ENCODE measurements at places on chromosomes 12 and 14.

DNA sequence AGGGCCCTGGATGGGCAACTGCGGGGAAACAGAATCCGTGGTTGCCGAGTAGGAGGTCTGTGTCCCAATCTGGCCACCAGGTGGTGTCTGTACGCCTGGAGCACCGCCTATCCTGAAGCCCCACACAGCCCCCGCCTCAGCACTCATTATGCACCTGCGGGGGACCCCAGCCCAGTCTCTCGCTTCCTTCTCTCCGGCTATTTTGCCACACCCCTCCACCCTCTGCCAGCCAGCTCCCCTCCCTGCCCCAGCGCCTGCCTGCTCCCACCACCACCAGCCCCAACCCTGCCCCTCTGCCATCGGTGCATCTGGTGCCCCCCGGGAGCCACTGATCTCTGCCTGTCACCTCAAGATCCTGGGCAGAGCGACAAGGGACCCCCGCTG is 2.2 kb upstream of the NXPH4 start:
- DNase-seq: peak; percentile 85

GRCh38 chr12:48777501-48778400 is 11.1 kb downstream of the ADCY6 start:
- no peak for DNase-seq

DNA sequence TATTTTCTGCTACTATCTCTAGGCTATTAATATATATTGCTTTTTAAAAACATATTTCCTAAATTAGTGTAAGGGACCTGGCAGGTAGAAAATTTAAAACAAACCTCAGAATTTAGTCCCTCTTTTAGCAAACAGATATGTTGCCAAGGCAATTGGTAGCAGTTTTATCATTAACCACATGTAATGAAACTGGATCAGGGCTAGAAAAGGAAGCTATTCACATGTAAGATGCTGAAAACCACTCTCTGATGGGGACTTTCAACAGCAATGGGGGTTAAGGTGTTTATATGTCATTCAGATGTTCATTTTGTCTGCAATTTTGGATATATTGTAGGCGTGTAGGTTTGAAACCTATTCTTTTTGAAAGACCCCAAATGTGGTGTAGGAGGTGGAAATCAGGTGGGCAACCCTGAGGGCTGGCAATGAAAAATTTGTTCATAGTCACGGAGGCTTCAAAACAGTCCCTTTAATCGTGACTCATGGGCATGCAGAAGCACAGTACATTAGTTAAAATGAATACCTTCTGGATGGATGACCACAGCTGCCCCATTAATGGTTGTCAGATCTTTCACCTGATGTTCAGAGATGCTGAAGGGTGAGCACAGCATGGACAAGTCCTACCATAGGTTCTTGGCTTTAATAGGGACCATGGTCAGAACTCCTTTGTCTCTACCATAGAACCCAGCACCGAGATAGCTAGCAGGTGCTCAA is 5.9 kb upstream of the PKP2 start:
- DNase-seq: no peak

DNA sequence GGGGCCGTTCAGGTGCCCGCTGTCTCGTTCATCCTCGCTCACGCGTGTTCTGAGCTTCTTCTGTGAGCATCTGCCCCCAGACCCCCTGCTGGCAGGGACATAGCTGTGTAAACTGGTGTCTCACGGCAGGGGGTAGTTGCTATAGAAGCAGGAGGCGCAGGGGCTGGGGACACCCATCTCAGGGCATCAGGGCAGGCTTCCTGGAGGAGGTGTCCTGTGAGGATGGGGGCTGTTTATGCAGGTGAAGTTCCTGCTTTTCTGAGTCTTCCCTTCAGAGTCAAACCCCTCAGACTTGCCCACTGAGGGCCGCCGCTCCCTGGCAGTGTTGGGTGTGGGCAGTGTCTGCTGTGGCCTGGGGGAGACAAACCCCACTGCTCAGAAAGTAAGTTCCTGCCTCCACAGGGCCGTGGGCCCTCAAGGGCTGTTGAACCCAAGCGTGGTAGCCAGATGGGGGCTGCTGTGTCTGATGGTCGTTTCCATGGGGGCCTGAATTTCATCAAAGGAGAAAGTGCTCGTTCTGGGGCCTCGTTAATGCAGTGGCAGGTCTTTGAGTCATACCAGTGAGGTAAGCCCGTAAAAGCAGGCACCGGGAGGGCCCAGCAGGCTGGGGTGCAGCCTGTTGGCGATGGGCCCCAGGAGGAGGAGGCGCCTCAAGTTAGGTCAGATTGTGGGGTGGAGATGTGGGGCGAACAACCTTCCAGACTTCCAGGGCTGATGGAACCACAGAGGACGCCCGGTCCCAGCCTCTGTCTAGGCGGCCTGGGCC is 23.4 kb downstream of the KIF26A start:
- DNase-seq: no peak

DNA sequence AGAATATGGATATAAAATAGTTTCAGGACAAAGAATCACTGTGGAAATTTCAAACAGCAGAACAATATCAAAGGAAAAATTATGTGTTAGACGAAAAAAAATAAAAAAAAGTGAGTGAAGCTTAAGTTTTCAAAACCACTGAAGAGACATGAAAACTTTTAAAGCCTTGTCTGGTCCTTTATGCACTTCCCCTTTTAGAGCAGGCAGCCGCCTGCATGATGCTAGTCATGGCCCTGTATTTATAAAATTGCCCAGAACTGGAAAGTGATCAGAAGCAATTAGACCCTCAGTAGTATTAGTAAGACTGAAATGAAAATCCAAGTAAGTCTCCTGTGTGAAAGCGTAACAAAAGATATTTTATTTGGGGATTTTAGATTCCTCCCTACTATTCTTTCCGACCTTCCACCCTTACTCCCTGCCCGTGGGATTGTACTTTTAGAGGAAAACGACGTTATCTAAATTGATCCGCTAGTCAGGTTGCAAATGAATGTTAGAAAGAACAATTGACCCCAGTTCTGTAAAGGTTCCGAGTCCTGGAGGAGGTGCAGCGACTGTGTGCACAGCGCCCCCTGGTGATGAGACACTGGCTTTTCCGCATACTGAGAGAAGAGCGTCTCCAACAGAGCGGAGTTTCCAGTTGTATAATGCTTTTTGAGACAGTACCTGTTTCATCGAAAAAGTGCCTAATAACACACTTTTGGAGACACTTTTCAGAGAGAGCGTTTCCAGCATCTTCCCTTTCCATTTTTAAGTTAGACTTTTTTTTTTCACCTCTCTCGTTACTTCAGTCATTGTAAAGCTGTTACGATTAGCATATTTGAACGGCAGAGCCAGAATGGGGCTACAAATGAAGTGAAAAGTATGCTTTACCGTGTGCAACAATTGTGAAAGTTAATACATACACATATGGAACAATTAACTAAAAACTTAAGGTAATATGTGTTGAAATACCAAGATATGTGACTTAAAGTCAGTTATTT is 12.4 kb downstream of the MGST1 start:
- no peak for DNase-seq

DNA sequence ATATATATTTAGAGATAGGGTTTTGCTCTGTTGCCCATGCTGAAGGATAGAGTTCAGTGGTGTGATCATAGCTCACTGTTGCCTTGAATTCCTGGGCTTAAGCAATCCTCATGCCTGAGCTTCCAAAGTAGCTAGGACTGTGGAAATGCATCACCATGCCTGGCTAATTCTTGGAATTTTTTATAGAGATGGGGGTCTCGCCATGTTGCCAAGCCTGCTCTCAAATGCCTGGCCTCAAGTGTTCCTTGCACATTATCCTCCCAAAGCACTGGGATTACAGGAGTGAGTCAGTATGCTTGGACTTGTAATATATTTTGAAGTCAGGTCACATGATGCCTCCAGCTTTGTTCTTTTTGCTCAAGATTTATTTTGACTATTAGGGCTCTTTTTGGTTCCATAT is 178.0 kb downstream of the RPAP3 start:
- no peak for DNase-seq

DNA sequence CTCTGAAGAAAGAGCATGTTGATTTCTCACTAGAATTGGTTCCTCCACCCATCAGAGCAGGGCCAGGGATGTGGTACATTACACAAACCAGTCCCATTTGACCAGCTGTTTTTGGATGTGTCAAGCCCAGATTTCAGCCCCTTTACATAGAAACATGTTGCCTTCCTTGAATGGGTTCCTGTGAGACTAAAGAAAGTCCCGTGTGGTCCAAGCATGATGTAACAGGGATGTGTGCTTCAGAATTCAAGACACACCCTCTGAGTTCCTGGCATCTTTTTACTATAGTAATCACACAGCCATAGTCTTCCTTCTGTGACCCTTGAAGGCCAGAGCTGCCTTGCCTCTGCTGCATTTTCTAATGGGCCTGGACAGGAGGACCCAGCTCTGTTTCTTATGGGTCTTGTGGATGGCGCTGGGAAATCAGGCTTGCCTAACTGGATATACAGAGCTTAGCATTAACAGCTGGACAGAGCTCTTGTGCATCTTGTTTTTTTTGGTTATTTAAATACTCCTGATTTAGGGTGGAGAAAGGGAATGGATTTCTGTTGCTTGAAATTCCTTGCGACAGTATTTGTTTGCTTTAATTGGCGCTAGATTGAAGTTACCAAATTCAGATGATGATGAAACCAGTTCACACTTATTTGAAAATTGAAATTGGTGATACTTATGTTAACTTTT is 341.0 kb downstream of the ZFP36L1 start:
- DNase-seq: no peak

Data from activated CD8-positive, alpha-beta memory T cell treated with anti-CD3 and anti-CD28 coated beads for 24 hours (primary cell).